ENCODE measurements at places on chromosomes 6 and 20.

DNA sequence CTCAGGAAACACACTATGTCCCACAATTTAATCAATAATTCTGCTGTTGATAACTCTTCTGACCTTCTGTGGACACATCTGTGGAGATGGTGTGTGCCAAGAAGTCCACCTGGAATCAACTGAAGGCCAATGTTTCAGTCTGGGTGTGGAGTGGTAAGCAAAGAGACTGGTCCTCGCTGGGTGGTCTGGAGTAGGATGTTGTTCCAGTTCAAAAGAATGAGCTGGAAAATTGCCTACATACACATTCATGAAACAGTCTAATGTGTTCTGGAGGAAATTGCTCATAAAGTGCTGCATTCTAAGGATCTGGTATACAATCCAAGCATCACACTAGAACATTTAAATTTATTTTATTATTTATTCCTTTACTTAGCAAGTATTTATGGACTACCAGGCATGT is 33.9 kb upstream of the TBX18 start:
- no peak for DNase-seq

DNA sequence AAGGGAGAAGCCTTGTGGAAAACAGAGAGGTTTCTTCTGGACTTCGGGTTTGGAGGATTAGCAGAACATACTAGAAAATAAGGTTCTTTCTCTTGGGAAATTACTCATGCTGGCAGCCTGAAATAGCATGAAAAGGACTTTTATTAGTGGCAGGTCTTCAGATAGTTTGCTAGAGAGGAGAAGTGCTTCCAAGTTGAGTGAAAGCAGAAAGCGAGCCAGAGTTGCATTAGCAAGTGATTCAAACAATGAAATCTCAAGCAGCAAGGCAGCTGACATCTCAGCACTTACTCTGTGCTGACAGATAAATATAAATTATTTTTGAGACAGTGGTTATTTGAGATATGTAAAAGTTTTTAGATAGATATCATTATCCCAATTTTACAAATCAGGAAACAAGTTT is 91.9 kb downstream of the PLCB4 start:
- no peak for DNase-seq

- no peak for DNase-seq
Observed at GRCh38 chr6:142417331-142417750, 115.5 kb downstream of the ADGRG6 start.

GRCh38 chr6:75150685-75151412 is 55.0 kb downstream of the COL12A1 start:
- DNase-seq = no peak

- no peak for DNase-seq
Observed at GRCh38 chr6:48766349-48766748, 655.4 kb upstream of the PTCHD4 start.

- no peak for DNase-seq
Observed at GRCh38 chr6:96156425-96156824, 140.7 kb downstream of the FUT9 start.

DNA sequence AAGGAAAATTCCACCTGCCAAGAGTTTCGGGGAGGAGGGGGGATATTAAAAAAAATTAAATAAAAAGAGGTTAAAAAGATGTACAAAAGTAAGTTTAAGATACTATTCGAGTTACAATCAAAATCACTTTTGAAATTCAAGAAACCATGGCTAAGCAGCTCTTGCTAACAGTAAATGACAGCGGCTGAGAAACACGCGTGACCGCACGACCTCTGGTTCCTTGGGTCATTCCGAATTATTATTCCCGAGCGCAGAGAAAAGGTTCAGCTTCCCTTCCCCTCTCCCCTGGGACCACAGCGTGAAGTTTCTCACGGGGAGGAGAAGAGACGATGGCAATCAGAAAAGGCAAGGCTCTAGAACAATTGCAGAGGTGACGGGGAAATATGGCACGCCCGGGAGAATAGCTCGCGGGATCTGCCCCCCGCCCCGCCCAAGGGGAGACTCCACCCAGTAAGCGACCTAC is 496 bp downstream of the TMEM242 start:
- no peak for DNase-seq

DNA sequence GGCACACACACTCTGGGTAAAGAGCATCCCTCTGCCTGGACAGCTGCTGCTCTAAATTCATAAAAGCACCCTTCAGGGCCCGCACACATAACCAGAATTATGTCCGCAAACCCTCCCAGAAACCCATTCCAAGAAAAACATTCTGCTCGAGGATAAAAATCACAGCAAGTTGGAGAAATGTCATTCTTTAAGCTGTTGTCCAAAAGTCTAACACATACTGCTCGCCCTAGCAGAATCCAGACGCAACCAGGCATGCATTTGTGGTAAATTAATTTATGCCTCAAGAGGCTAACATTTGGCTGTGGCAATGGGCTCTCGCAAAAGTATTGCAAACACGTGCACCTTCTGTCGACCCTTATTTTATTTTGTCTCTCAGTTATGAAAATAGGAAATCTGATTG is 116.1 kb upstream of the INSM1 start:
- DNase-seq = no peak

DNA sequence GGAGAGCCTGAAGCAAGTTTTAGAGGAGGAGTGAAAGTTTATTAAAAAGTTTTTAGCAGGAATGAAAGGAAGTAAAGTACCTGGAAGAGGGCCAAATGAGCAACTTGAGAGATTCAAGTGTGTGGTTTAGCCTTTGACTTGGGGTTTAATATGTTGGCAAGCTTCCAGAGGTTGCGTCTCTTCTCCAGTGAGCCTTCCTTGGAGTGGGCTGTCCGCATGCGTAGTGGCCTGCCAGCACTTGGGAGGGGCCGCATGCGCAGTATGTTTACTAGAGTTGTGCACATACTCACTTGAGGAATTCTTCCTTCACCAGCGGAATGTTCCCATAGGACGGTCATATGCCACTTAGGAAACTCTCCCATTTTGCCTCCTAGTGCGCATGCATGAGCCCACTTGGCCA is 235.2 kb downstream of the ALDH8A1 start:
- DNase-seq = no peak

DNA sequence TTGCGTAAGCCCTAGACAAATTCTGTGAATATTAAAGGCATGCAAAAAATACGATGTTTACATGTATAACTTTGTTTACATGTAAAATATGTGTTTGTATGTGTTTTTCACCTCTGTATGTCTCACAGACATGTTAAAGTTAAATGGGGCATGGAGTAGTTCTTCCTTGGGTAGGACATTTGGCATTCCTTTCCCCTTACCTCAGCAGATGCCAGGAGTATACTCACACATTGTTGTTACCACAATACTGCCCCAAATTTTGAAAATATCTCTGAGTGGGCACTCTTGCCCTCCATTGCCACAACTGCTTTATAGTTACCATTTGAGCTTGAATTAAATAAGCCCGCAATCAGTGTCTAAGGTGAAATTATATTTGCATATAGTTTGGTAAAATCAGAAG is 147.5 kb downstream of the MYO6 start:
- DNase-seq = no peak

GRCh38 chr6:33856031-33856590 is 52.3 kb upstream of the MLN start:
- no peak for DNase-seq

DNA sequence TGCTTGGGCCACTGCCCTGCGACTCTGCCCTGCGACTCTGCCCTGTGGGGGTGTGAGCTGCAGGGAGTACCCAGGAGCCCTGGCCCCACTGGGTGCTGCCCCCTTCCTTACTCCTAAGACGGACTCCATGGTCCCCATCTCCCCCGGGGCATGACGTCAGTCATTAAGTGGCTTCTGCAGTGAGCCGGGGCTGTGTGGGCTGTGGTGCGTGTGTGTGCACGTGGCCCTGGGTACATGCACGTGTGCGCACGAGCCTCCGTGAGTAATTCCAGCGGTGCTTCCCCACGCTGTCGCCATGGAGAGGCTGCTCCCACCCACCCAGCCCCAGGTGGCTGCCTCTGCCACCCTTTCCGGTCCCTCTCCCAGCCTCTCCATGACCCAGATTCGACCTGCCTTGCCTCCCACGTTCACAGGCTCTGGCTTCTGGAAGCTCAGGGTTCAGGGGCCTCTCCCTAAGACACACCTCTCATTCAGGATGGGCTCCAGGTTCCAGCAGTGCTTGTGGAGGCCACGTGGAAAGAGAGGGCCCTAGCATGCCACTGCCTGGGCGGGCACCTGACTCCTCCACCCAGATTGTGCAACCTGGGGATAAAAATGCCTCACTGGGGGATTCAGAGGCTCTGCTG is 88.3 kb downstream of the DLGAP4 start:
- no peak for DNase-seq

DNA sequence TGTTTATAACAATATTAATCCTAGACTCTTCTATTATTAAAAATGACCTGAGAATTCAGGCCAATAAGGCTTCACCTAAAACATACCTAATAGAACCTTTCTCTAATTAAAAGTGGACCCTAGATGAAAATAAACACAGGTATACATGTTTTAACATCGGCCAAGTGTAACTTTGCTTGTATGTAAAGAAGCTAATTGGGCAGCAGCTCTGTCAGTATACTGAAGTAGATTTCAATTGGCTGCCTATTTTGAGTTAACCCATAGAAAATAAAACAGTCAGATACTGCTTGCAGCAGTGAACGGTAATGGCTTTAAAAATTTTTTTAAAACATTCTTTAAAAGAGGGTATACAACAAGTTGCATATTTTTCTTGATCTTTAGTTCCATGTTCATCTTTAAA is 67.3 kb downstream of the PDSS2 start:
- DNase-seq = no peak

- no peak for DNase-seq
Observed at GRCh38 chr20:12790859-12791258, 217.9 kb upstream of the SPTLC3 start.

- no peak for DNase-seq
Observed at GRCh38 chr6:77876300-77876699, 223.5 kb downstream of the MEI4 start.

DNA sequence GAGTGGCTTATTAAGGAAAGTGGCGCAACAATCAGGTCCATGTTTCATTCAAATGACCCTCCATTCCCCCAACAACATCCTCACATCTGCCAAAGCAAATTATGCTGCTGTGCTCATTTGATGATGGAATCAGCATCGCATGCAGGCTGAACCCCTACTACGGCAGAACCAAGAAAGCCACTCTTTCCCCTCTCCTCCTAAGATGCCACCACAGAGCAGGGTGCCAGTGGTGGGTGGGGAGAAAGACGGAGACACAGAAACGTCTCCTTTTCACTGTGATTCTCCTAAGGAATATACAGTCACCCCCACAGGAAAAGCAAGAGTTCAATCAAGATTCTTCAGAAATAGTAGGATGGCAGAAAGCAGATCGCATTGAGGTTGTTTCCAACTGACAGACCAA is 17.1 kb downstream of the HEBP2 start:
- DNase-seq = no peak

GRCh38 chr20:35617397-35618262 is 2.0 kb downstream of the SPAG4 start:
- peak; percentile 48 for DNase-seq

- DNase-seq = no peak
Observed at GRCh38 chr6:11771473-11772048, 7.0 kb downstream of the ADTRP start.

- DNase-seq = no peak
Observed at GRCh38 chr6:41878961-41879405, 16.2 kb downstream of the USP49 start.

DNA sequence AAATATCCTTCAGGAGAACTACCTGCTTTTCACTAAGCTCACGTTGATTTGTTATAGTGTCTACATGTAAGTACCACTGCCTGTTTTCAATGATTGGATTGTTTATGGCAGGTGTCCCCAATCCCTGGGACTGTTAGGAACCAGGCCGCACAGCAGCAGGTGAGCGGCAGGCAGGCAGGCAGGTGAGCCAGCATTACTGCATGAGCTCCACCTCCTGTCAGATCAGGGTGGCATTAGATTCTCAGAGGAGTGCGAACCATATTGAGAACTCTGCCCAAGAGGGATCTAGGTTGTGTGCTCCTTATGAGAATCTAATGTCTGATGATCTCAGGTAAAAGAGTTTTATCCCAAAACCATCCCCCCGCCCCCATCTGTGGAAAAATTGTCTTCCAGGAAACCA is 303.3 kb downstream of the EYA4 start:
- DNase-seq = no peak

- no peak for DNase-seq
Observed at GRCh38 chr6:158730541-158730907, 80.7 kb downstream of the SYTL3 start.

DNA sequence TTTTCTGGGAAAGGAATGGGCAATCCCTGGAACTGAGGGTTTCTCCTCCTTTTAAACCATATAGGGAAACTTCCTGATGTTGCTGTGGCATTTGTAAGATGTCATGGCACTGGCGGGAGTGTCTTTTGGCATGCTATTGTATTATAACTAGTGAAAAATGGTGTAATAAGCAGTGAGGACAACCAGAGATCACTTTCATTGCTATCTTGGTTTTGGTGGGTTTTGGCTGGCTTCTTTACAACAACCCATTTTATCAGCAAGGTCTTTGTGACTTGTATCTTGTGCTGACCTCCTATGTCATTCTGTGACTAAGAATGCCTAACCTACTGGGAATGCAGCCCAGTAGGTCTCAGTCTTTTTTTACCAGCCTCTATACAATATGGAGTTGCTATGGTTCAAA is 9.1 kb upstream of the DCBLD1 start:
- no peak for DNase-seq
